Stimulated activated CD4-positive, alpha-beta T cell treated with anti-CD3 and anti-CD28 coated beads, Interleukin-1b, Interleukin-23, amount 100 ng/mL, for 48 hours (primary cell): ENCODE measurements at places on chromosomes 4 and X.

- peak; percentile 23 for DNase-seq
These were observed 3.3 kb downstream of the RPS4X start for GRCh38 chrX:72273718-72274117.

DNA sequence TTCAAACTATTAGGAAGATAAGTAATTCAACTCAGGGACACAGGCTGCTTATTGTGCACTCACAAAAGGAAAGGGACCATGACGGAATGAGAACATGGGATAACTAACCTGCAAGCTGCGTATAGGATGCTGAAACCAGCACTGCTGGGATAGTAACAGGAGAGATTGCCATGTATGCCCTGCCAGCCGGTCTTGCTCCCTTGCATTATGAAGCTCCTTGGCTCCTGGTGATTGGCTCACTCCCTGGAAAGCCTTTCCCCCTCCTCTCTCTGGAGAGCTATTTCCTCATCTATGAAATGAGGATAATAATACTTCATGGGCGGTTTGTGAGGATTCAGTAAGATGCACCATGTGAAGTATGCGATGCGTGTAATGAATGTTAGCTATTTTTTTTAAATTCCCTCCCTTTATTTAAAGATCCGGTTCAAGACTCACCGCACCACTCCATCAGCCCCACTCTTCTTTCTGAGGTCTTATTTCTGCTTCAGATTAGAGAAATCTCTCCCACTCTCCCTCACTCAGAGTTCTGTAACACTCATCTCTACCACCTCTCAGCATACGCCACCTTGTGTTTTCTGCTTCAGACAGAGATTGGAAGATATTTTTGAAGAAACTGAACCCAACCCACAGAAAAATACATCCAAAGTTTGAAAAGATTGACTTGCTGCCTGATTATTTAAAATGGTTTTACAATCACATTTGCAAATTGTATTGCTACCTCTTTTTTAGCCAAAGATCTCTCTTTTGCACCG lies 18.4 kb downstream of the MSMO1 start:
- DNase-seq: no peak

DNA sequence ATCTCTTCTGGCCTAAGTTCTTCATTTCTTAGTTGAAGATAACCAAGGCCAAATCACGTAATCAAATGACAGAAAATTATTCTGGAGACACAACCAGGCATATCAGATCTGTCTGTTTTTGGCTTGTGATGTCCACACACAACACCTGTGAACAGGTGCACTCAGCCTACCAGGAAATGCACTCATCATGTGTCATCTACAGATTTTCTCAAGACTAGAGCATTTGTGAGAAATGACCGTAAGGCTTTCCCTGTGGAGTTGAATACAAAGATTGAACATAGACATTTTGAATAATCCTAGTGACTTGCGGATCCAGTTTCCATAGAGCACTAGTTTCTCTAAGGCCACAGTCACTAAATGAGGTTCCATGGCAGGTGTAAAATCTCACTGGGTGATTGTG lies 26.7 kb upstream of the CXCL8 start:
- no peak for DNase-seq

DNA sequence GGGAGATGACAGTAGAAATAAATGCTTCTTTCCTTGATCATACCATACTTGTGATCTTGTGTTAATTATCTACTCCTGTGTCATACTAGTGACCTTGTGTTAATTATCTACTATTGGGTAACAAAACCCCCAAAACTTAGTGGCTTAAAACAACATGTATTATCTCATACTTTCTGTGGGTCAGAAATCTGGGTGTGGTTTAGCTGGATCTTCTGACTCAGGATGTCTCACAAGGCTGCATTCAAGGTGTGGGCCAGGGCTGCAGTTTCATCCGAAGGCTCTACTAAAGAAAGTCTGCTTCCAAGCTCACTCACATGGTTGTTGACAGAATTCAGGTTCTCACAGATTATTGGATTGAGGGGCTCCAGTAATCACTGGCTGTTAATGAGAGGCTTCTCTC lies 70.3 kb upstream of the NDP start:
- DNase-seq: no peak

- no peak for DNase-seq
These were observed 4.0 kb downstream of the SRPX start for GRCh38 chrX:38216642-38217041.

- DNase-seq: no peak
These were observed 320.5 kb upstream of the EMCN start for GRCh38 chr4:100838286-100838685.
